Esophagus muscularis mucosa (tissue), 4 donors: ENCODE measurements at places on chromosomes 6 and 20. TPM values are rescaled to one million over a fixed set of nuclear protein-coding genes. Genes with fewer than 3 reads are reported as not detected.

DNA sequence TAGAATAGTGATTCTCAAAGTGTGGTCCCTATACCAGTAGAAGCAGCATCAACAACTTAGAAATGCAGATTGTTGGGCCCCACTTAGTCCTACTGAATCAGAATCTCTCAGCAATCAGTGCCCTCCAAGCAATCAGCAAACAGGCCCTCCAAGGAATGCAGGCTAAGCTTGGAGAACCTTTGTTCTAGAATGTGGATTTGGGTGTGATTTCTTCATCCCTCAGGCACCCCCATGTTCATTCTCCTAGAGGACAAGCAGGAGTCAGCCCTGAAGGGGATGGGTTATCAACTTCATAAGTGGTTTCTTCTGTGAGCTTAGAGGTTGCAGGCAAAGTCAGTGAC, 40.5 kb upstream of the TAF8 start:
- DNase-seq, result no peak

- DNase-seq, result no peak
Observed at GRCh38 chr6:11230158-11231107, 2.0 kb downstream of the NEDD9 start.

- DNase-seq, result no peak
Observed at GRCh38 chr6:138973466-138974153, 14.4 kb downstream of the REPS1 start.

DNA sequence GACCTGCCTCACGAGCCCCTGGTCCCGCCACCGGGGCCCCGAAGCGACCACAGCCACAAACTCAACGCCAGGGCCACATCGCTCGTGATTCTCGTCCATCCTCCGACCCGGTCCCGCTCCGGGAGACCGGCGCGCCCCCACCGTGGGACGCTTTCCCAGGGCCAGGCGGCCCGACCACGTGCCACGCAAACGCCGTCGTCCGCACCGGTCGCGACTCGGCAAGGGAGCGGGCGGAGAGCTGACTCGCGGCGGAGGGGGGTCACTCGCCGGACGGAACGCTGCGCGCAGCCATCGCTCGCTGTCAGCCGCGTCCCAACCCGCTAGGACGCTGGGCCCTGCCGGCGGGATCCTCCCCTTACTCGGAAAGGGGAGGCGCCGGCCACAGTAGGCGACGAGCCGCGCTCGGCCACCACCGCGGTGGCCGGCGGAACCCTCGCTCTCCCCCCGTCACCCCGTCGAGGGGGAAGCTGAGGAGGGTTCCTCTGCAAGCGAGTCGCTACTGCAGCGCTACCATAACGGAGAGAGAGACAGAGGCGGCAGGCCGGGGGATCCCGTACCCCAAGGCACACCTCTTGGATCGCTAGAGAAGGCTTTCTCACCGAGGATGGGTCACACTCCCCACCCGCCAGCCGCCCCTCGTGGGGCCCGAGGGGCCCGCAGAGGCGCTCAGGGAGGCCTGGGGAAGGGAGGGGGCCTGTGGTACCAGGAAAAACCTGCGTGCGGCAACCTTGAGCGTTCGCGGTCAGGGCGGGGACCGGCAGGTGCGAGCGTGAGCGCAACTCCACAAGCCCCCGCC, 511.8 kb upstream of the ZNF337 start:
- DNase-seq, result no peak

DNA sequence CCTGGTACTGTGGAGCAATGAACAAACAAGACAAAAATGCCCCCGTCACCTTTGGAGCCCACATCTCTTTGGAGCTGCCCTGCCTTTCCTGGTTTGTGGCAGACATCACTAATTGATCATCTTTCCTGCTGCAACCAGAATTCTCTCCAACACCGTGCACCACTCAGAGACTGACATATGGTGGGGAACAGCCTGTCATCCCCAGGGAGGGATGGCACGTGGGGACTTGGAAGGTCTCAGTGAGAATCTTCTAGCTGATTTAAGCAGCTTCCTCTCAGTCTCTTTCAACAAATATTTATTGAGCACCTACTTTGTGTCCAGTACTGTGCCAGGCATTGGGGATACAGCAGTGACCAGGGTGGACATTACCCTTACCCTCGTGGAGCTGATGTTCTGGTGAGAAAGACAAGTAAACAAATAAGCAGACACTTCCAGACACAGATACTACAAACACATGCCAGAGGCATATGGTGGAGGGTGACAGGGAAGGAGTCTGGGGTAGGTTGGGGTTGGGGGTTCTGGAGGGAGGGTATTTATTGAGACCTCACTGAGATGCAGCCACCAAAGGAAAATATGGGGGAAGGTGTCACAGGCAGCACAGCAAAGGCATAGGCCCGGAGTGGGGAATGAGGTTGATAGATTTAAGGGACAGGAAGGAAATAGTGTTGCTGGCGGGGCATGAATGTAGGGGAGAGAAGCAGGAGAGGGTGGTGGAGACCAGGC, 82.3 kb downstream of the CEBPB start:
- no peak for DNase-seq

DNA sequence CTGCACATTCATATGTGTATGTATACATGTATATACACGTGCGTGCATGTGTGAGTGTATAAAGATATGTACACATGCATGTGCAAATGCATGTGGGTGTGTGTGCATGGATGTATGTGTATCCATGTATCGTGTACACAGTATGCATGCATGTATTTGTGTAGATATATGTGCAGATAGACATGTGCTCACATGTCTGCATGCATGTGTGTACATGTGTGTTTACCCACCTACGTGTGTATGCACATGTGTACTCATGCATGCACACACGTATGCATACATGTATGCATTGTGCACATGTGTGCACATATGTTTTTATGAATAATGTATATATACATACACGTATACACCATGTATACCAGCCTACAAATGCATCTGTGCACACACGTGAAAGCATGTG, 80.3 kb upstream of the ZNF322 start:
- DNase-seq, result no peak

- no peak for DNase-seq
Observed at GRCh38 chr6:82348130-82348529, 15.5 kb upstream of the TPBG start.

GRCh38 chr6:42627044-42627443, 63.2 kb downstream of the UBR2 start:
- DNase-seq, result no peak

DNA sequence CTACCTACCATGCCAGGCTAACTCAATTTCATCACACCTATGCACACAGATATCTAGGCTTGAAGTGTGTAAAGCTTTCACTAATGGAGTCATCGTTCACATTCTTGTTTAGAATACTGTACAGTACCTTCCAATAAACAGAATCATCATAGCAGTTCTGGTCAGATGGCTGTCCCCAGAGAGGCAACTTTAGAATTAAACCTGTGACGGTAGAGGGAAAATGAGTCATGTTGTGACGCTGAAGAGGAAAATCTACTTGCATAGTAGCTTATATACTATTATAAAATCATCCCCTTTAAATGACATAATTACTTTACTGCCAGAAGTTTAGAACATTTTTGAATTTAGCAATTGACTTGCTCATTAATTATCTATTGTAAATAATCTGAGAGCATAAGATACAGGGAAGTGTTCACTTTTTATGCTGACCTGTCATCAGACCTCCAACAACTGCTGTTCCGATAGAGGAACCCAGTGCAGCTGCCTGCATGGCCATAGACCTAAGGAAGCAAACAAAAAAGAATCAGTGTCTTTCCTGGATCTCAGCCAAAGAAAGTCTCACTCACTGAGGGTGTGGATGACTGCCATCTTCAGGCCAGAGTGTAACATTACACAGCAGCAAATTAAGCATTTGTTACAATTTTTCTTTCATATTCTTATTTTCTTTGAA, 29.8 kb downstream of the RHAG start:
- no peak for DNase-seq

DNA sequence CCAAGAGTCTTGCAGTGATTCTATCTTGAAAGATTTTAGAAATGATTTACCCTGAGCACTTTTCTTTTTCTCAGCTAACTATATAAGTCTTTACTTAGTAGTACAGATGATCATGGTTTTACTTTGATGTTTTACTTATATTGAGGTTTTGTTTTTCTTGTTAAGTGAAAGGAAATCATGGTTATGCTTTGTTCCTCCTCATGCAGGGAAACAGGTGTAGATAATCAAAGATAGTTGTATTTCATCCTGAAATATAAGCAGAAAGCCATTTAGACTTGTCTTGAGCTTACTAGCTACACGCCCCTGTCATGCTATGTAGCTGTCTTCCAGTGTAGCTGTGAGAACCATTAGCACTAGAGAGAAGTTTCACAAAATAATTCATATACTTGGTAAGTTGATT, 113.9 kb downstream of the HIVEP1 start:
- DNase-seq, result no peak

GRCh38 chr6:129321303-129321702, 388.7 kb downstream of the ARHGAP18 start:
- DNase-seq, result no peak

GRCh38 chr20:55186228-55186627, 710.8 kb downstream of the DOK5 start:
- DNase-seq, result no peak

DNA sequence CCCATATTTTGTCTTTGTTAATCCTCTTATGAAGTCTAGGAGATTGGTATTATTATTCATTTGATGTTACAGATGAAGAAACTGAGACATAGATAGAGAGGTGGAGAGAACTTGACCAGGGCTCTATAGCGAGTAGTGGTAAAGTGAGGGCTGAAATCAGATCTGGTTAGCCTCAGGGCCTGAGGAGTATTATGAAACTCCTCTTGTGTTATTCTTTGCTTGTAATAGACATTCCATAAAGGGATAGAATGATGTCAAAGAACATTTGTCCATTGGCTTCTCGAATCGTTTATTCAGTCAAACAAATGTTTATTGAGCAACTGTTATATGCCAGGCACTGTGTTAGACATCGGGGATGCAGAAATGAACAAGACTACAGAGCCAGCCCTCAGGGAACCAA, at the start of gene IL22RA2:
Gene IL22RA2 (minus strand): TSS at position 144 of the 400 bp plus-strand sequence. CDS start 11,895 bp downstream, outside the sequence.
- no peak for DNase-seq

- DNase-seq, result peak; percentile 42
Observed at GRCh38 chr6:110537208-110538123, 61.1 kb upstream of the SLC22A16 start.

GRCh38 chr6:99219788-99220187, 129.7 kb downstream of the FAXC start:
- no peak for DNase-seq

DNA sequence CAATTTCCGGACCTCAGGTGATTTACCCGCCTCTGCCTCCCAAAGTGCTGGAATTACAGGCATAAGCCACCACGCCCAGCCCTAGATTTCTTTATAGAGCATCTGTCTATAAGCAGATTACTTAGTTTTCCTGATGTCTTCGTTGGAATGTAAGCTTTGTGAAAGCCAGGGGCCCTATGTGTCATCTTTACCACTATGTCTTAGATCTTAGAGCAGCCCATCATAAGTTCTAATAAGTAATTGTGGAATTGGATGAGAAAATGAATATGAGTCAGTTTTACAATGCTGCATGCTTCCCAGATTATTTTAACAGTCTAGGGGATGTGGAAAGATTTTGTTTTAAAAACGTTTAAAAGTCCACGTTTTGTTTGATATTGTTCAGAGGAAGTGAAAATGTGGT, 9.1 kb upstream of the ZBTB2 start:
- DNase-seq, result no peak

DNA sequence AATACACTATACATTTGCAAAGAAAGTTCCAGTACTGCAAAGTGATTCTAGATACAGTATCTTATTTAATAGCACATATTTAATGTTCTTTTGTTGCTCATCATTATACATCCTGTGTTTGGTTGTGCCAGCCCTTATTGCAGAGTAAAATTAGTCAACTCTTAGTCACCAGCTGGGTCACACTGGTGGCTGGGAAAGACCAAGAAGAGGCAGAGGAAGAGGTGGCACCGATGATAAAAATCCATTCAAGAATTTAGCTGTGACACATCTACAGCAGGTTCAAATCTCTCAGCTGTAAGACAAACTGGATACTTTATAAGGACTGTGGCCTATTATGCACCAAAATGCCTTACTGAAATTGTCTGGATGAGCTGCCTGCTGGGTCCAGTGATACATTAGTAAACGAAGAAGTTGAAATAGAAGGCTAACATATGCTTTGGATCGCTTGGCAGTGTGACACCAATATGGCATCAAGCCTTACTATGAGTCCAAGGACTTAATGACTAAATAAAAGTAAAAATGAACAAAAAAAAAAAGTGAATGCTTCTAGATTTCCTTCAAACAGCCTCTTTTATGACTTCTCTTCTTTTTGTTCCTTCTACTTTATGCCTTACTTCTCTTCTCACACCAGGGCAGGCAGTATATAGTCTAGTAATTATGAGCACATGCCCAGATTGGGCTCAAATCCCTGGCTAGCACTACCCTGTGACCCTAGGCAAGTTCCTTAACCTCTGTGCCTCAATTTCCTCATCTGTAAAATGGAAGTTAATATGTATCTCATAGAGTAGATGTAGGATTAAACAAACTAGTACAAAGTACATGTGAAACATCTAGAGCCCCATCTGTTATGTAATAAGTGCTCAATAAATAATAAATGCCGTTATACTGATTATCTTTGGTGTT, 29.4 kb upstream of the RNF8 start:
- DNase-seq, result no peak

The ENPP1 gene
- 17.7 TPM for total RNA-seq

The KCNK15 gene
- total RNA-seq, result 5.3 TPM

The PRR18 gene
- not detected for total RNA-seq

The UNC5CL gene
- 0.83 TPM for total RNA-seq

The PDE10A gene
- total RNA-seq, result 4.4 TPM

The SAMD3 gene
- total RNA-seq, result not detected
